HT-29 (cell line): ENCODE measurements at places on chromosomes 2 and 18.

- DNase-seq: peak; percentile 73
Observed at GRCh38 chr2:37349231-37349860, 4.9 kb downstream of the QPCT start.

GRCh38 chr2:19902216-19902740 is 495 bp upstream of the TTC32 start:
- no peak for DNase-seq

DNA sequence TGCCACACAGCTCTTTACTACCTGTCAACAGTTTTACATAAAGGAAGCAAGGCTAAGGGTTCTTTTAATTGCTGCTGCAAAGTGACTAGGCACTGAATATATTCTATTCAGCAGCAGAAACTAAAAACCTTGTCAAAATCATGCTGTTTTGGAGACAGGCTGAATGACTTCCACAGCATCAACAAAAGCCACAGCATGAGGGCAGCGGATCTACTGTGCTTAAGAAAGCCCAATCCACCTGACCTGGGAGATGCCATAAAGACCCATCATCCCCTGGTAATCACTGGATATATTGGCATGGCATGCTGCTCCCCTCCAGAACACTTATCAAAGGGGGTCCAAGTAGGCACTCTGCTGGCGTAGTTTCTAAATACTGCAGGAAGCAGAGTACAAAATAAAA is 715.1 kb upstream of the SLC8A1 start:
- no peak for DNase-seq

- no peak for DNase-seq
Observed at GRCh38 chr2:9641641-9642040, 10.8 kb upstream of the YWHAQ start.

- no peak for DNase-seq
Observed at GRCh38 chr2:11013196-11013595, 101.5 kb downstream of the KCNF1 start.

GRCh38 chr2:203748331-203749126 is 42.1 kb downstream of the CD28 start:
- no peak for DNase-seq

DNA sequence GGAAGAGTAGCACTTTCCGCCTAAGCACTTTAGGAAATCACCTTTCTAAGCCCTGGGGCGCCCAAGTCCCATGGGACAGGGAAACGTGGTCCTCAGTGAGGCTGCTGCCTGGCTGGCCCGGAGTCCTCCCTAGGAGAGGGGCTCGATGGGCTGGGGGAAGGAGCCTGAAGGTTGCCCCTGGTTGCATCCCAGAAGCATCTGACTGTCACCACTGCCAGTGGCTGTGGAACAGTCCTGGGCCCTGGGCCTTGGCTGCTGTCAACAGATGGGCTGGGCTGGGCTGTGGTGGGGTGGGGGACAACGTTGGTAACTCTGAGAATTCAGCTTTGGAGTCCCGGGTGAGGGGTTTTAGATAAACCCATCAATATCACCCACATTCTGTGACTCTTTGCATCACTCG is 22.5 kb downstream of the ASB1 start:
- DNase-seq: no peak

DNA sequence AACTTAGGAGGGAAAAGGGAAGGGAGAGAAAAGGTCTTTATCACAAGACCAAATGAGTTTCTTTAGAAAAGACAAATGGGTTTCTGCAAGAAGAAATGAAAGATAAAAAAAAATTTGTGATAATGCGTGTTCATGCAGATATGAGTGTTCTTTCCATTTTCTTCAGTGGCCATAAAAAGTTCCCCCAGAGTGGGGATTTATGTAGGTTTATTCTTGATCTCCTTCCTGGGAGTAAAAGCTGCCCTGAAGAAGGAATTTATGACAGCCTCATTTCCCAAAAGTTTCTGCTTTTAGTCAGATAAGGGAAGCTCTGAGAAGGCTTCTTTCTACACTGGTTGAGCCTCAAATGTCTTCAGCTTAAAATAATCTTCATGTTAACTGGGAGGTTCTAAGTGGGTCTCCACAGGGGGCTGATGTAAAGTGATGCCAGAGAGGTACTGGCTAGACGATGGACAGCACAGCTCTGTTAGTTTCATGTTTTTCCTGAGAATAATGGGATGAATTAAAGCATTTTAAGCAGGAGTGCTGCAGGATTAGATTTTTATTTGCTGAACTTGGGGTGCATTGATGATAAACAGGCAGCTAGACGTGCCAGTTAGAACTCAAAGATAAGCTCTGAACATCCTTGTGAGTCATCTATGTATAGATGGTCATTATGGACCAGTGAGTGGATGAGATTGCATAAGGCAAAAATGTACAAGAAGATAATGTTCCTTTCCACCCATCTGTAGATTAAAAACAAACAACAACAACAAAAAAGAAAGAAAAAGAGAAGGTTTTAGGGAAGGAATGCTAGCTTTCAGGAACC is 99.4 kb upstream of the MSH2 start:
- DNase-seq: no peak

- no peak for DNase-seq
Observed at GRCh38 chr2:239936838-239937581, 88.1 kb downstream of the NDUFA10 start.

GRCh38 chr2:52475590-52475989 is 1292.0 kb upstream of the CHAC2 start:
- no peak for DNase-seq

- no peak for DNase-seq
Observed at GRCh38 chr2:98901702-98902101, 34.3 kb downstream of the CRACDL start.

GRCh38 chr2:22454826-22455485 is 930.0 kb upstream of the KLHL29 start:
- no peak for DNase-seq

GRCh38 chr18:63182861-63183260 is 136.7 kb downstream of the BCL2 start:
- no peak for DNase-seq

- DNase-seq: no peak
Observed at GRCh38 chr18:10453261-10453805, 1.1 kb upstream of the APCDD1 start.

DNA sequence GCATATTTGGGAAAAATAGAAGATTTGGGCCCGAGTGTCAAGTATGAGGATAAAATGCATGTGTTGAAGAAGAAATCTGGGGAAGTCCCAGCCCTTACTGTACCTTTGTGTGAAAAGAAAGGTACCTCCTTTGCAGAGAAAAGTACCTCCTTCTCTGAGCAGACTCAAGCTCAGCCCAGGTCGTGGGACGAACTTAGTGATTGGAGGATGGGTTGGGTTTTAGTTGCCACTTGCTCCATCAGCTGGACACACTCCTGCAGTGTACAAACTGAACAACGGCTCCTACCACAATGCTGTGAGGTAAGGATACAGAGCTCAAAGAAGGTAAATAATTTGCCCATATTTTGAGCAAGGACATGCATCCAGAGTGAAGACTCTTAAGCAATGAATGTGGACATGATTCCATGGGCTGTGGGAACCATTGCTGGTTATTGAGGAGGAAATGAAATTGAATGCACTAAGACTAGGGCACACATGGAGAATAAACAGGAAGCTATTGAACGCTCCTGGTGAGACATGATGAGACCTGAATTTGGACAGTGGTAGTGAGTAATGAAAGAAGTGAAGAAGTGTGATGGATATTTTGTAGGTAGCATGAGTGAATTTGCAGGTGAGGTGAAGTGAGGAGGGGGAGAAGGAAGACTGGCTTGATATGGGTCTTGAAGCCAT is 49.8 kb upstream of the IL1RL1 start:
- no peak for DNase-seq

DNA sequence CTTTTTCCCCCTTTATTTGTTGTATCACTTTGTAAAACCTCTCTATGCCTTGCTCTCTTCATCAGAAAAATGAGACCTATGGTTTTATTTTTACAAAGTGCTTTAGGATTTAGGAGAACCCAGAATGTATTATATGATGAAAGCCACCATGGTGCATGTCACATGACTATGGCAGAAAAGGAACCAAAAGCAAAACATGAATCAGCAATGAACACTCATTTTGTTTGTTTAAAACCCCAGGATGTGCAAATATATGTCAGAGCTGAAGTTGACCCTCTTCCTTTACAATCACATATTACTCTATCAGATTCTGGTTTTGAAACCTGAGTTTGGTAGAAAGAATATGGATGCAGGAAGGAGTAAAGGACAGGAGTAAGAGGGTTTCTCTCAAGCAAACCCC is 70.0 kb downstream of the FIGN start:
- no peak for DNase-seq

- DNase-seq: no peak
Observed at GRCh38 chr18:35841283-35841682, 131.2 kb upstream of the RMP24 start.

DNA sequence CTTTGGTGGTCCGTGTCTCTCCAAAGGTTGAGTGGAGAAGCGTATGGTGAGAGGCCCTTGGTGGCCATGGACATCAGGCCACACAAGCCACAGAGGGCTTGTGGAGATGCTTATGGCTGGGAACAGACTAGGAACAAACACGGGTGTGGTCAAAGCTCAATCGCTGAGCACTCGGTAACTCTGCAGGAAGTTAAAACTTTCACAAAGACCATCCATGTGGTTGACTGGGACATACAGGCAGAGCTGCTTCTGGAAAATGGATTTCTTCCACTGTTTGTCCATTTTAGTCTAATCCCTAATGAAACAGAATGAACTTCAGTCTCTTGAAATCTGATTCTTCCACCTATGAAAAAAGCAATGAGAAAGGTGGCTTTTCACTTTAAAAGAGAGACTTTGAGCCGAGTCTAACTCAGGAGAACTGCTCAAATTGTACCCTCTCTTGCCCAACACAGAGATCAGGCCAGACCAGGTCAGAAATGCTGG is 17.7 kb downstream of the GDF7 start:
- no peak for DNase-seq

GRCh38 chr18:58254873-58255511 is 211.0 kb downstream of the NEDD4L start:
- DNase-seq: no peak

- peak; percentile 41 for DNase-seq
Observed at GRCh38 chr2:131493199-131493968, 1.2 kb upstream of the MZT2A start.

DNA sequence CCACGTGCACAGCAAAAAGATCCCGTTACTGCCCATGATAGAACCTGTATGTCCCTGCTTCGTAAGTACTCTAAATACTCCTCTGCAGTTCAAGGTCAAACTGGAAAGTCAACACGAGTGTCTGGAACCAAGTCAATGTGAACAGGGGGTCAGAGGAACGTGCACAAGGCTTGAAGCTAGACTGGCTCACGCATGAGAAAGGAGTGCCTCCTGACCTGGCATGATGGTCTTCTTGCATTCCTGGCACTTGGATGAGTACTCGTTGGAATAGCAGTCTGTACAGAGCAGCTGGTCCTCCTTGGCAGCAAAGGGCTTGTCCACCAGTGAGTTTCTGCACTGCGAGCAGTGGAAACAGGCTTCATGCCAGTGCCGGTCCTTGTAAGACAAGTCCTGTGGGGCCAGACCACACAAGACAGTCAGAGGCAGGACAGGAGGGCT is 25.5 kb downstream of the FHL2 start:
- no peak for DNase-seq

GRCh38 chr18:9495916-9496705 is 20.8 kb downstream of the RALBP1 start:
- DNase-seq: no peak

DNA sequence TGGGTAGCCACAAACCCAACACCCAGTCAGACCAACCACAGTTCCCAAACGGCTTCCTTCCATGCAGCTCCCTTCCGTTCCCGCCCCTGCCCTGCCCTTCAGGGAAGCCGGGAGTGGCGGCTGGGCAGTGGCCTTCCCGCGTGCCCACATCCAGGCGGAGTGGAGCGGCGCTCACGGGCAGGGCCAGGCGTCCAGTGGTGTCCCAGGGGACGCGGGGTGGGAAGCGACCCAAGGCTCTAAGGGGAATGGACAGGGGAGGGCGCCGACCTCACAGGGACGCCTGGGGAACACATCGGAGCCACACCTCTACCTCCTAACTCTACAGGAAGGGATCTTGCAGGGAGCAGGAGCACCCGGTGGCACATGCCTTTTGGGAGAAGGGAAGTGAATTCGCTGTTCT is 225.9 kb upstream of the MGAT5 start:
- DNase-seq: no peak

- DNase-seq: no peak
Observed at GRCh38 chr18:74264303-74265020, 27.3 kb downstream of the CYB5A start.

- DNase-seq: peak; percentile 90
Observed at GRCh38 chr2:237590272-237591140, at the start of gene RAB17. TSS of gene RAB17 (minus strand) at chr2:237590734. CDS start at chr2:237586154, 4,580 bp downstream.

GRCh38 chr2:120593921-120594686 is 141.6 kb upstream of the GLI2 start:
- no peak for DNase-seq

DNA sequence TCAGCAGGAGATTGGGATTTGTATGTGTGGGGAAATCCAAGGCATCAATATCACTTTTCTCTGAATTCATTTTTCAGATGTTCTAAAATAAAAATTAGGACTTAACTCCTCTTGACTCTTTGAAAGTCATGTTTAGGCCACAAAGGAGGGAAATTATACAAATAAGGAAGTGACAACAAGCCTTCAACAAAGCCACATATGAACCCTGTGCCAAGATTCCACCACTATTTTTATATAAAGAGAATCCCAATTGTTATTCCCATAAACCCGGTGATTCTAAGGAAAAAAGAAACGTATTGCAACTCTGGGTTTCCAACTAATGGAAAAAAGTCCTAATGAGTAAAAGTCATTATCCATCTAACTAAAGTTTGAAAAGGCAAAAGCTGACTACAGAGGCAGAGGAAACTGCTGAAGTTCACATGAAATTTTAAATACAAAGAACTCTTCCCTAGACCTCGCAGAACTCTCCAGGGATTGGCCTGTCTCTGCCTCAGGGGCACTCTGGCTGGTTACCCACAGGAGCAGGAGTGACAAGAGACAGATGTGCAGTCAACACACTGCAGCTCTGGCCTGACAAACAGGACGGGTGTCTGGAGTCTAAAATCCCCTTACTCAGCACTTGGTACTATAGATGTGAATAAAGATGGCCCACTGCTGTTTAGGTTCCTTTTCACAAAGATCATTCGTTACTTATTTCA is 11.5 kb downstream of the NPC1 start:
- DNase-seq: no peak

DNA sequence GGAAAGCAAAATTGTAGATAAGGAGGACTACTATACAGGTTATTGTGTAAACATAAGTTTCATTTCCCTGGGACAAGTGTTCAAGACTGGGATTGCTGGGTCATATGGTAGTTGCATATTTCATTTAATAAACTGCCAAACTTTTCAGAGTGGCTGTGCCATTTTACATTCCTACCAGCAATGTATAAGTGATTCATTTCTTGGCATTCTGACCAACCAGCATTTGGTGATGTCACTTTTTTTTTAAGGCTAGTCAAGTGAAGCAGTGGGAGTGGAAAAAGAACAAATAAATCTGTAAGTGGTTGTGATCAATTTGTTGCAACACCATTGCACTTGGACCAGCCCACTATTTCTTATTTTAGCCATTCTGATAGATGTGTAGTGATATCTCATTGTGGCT is 5.2 kb upstream of the CHCHD5 start:
- no peak for DNase-seq

- DNase-seq: no peak
Observed at GRCh38 chr2:181041661-181042060, 61.3 kb downstream of the UBE2E3 start.

- no peak for DNase-seq
Observed at GRCh38 chr2:239073745-239074530, 226.1 kb downstream of the TWIST2 start.

- DNase-seq: no peak
Observed at GRCh38 chr2:229201521-229201920, 69.6 kb downstream of the PID1 start.
